Osteoblast (primary cell): ENCODE measurements at places on chromosomes 5 and 9. TPM values are rescaled to one million over a fixed set of nuclear protein-coding genes. Genes with fewer than 3 reads are reported as not detected.

Gene PTGES
- total RNA-seq: 70.9 and 115 TPM in 2 replicates

Gene SLC46A2
- total RNA-seq: under 0.01 TPM in 1 of 2 replicates, not detected in the other

Gene SPAAR
- total RNA-seq: 0.29 and 0.72 TPM in 2 replicates

Gene DND1
- 0.59 TPM in 1 of 2 replicates, not detected in the other for total RNA-seq

Gene PCDH12
- total RNA-seq: under 0.01 TPM in 1 of 2 replicates, not detected in the other

Gene LCN15
- total RNA-seq: not detected in 2 replicates

Gene CEL
- under 0.01 TPM in 1 of 2 replicates, not detected in the other for total RNA-seq

Gene MRPL50
- total RNA-seq: 10.3 and 12.3 TPM in 2 replicates

Gene SPINK6
- total RNA-seq: not detected in 2 replicates

Gene IGFBPL1
- total RNA-seq: 0.36 TPM in 1 of 2 replicates, not detected in the other

Gene RASEF
- 1.4 and 2.1 TPM in 2 replicates for total RNA-seq
